Bronchial epithelial cell (primary cell): ENCODE measurements at places on chromosomes 2 and 18.

- no peak for DNase-seq
These were observed 15.0 kb upstream of the CPS1 start for GRCh38 chr2:210541290-210541902.

- DNase-seq = no peak
These were observed 83.3 kb downstream of the PIEZO2 start for GRCh38 chr18:11066038-11066437.

GRCh38 chr2:211690736-211691135 is 847.9 kb downstream of the ERBB4 start:
- DNase-seq = no peak

DNA sequence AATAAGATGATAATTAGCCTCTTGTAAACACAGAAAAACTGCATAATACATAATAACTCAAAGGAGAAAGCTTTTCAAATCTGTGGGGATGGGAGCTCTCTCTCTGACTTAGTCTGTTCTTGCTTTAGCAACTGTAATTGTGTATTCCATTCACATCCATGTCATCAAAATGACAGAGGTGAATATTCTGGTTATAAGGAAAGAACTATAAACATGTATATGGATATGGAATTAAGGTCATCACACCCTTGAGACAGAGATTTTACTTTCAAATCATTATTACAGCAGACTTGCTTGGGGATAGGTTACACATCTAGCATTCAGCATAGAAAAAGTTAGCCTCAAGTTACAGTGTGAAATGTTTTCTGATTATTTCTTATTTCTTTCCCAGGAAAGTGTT is 497.7 kb downstream of the LRP1B start:
- DNase-seq = no peak

DNA sequence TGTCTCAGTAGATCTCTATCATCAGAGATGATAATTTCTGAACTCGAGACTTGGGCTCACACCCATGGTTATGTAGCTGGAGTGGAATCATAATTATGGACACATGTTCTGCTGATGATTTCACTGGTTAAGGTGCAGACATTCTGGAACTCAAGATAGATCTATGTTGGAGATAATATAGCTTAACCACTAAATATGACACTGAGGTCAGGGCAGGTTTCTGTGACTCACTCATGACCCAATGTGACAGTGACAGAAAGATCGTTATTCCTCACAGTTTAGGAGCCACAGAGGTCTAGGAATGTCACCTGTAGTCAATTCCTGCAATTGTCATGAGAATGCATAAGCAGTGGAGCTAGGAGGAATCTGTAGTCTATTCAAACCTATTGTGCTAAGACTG is 828.6 kb downstream of the TRIB2 start:
- no peak for DNase-seq

GRCh38 chr2:239020541-239021041 is 172.7 kb downstream of the TWIST2 start:
- DNase-seq = no peak

- peak; percentile 94 for DNase-seq
These were observed 25.0 kb upstream of the RAPGEF4 start for GRCh38 chr2:172710584-172711047.
